ENCODE measurements at places on chromosomes 2 and 18.

GRCh38 chr2:219507581-219508443 lies 6.5 kb upstream of the ASIC4 start:
- H3K27ac ChIP-seq = no peak overlapping the region
- H3K4me3 ChIP-seq = no peak overlapping the region
- peaks cover 15% of the 10 kb centered on the region for H3K36me3 ChIP-seq
- DNase-seq = no peak
- peaks cover 13% of the 10 kb centered on the region for H3K4me1 ChIP-seq

DNA sequence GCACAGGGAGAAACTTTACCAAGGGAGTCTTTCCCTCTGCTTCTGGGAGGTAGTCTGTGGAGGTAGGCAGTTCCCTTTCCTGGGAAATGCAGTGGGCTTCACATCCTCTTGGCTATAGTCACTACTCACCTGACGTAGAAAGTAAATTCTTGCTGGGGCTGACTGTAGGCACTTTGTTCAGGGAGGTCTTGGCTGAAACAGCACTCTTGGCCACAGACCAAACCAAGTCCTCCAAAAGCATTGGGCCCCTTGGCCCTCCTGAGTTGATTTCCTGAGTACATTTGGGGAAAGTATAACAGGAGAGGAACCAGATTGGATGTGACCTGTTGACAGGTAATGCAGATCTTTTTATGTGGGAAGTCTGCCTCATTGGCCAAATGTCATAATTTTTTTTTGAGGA lies 108.9 kb downstream of the MGAT5 start:
- H3K36me3 ChIP-seq = peaks cover 19% of the 10 kb centered on the region
- peaks cover 10% of the 10 kb centered on the region for H3K4me1 ChIP-seq
- no peak for DNase-seq
- no peak overlapping the region for H3K4me3 ChIP-seq
- H3K27me3 ChIP-seq = no peaks in the 10 kb centered on the region

DNA sequence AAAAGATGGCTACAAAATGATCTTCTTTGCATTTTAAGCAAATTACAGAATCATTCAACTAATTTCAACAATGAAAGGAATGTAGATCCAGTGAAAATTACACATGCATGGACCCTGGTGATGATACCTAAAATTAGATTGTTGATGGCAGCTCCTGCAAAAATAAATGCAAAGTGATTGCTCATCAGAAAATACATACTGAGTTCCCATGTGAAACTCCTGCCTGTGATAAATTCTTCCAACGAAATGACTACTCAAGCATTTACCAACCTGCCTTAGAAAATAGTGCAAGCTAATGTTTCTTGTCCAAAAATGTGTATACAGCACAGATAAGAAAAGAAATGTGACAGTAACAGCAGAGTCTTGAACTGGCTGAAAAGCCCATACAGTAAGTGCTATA lies 300.0 kb upstream of the REV1 start:
- DNase-seq = no peak
- H3K4me3 ChIP-seq = no peak overlapping the region
- H3K4me1 ChIP-seq = no peaks in the 10 kb centered on the region

- peak overlapping the region; percentile 56 for H3K4me3 ChIP-seq
- H3K36me3 ChIP-seq = no peaks in the 10 kb centered on the region
- H3K27me3 ChIP-seq = no peaks in the 10 kb centered on the region
- DNase-seq = no peak
- H3K27ac ChIP-seq = peak overlapping the region; percentile 84
Measured at GRCh38 chr2:84894131-84894586, 11.3 kb upstream of the TMSB10 start.
